ENCODE measurements at places on chromosomes 3 and 15.

DNA sequence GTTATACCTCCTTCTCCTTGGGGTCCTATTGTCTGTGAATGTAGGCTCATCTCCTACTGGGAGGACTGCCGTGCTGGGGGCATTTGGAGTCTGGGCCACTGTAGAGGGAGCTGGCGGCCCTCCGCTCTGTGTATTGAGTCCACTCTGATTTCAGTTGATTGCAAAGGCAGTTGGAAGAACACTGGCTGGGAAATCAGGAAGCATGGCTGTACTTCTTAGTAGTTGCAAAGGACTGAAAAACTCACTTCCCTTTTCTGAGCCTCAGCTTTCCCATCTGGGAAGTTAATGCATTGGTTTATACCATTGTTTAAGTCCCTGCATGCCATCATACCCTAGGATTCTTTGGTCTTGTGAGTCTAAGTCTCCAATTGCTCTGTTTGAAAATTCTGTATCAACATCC, 46.7 kb downstream of the TMED3 start:
- no peak for DNase-seq

DNA sequence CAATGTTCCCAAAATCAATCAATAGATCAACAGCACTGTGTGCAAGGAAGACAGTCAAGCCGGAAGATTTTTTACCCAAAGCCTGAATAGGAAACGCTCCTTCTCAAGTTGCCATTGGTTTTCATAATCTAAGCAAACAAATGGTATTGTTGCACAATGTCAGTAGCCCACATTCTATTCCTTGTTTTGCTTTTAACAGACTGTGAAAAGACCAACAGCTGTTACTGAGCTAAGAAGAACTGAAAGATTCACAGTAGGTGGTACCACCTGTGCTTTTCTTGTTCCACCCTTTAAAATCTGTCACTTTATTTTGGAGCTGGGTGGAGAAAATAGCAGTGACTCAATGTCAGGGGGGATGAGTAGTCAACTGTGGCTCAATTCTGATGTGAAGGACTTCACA, 357.5 kb upstream of the CADM2 start:
- no peak for DNase-seq

GRCh38 chr3:182920515-182921084, 59.7 kb downstream of the DCUN1D1 start:
- no peak for DNase-seq

DNA sequence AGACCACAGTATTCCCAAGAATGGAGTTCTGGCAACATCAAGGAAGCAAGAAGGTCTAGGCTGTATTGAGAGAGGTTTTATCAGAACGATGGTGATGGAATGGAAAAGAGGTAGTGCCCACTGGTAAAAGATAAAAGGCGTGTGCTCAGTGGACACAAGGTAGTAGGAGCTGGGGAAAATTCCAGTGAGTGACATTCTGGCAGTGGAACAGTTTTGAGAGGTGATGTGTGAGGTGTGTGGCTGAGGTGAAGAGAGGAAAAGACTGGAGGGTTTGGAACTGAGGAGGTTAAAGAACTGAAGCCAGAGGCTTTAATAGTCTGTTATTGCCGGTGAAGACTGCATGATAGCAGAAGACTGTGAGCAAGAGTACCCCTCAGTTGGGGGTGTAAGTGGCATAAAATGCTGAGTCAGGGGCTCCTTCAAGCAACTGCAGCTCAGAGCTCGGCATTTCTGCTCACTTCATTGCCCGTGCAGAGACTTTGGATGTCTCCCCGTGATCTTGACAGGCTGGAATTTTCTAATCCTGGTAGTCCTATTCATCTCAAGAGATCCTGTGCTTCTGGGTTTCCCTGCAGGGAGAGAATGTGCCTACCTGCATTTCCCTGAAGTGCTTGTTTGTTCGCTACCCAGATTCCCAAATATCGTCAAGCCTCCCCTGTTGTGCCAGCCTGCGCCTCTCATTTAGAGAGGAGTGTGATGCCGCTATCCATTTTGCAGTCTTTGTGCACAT, 191.0 kb downstream of the SATB1 start:
- no peak for DNase-seq

- DNase-seq, result no peak
Measured at GRCh38 chr3:140898340-140899180, 43.1 kb upstream of the SLC25A36 start.

- DNase-seq, result peak; percentile 50
Measured at GRCh38 chr15:58227706-58228543, 89.7 kb downstream of the AQP9 start.

DNA sequence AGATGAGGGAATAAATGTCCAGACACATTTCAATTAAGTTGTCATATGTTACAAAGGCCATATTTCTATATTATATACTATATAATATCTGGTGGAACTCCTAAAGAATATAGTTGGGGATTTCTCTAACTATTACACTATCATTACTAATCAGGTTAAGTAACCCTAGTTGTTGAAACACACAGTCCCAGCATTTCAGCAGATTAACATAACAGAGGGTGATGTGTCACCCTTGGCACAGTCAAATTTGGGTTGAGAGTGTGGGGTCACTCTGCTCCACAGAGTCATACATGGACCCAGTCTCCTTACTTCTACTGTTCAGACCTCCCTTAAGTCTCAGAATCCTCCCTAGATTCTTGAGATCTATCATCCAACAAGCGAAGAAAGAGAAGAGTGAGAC, 496.4 kb upstream of the MDFIC2 start:
- DNase-seq, result no peak

DNA sequence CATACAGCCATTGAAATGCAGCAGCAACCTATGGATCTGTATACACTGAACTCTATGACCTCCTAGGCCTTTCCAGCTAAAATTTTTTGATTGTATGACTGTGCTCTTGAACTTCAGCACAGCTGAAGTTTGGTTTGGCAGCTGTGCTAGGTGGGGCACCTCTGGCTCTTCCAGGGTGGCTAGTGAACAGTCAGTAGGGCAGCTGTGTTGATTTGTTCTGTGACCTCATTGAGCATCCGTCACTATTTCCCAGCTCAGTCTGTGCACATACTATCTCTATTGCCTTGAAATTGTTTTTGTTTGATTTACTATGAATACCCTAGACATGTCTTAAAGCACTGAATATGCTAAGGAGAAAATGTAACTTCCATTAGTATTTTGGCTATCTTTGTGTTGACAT, 363.2 kb upstream of the NAALADL2 start:
- DNase-seq, result no peak

DNA sequence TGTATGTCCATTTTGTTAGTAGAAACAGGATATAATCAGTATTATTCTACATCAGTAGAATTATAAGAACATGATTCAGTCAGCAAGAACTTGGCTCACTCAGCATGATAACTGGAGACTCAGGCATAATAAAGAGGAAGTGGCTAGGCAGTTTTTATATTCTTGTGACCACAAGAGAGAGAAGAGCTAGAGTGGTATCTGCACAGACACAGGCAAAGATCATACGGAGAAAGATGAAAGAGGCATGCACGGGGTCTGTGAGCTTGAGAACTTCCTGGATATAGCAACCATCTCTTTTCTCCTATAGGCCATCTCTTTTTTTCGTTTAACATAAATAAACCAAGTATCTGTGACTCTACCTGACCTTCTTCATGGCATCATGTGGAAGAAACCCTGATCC, 46.8 kb downstream of the MYO5A start:
- DNase-seq, result no peak

DNA sequence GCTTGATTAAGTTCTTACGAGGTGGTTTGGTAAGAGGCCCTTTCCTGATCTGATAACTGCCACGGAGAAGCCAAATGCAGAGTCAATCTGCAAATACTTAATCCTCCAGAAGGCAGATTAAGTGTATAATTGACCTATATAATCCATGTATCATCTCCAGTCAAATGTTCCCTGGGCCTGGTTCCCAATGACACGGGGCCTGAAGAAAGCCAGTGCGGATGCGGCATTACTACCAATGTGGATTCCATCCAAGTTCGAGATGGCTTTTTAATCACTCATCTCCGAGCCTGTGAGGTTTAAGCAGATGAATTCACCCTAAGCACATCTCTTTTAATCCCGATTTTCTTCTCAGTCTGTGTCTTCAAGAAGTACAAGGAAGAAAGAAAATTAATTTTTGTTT, 60.0 kb upstream of the FEZF2 start:
- no peak for DNase-seq

DNA sequence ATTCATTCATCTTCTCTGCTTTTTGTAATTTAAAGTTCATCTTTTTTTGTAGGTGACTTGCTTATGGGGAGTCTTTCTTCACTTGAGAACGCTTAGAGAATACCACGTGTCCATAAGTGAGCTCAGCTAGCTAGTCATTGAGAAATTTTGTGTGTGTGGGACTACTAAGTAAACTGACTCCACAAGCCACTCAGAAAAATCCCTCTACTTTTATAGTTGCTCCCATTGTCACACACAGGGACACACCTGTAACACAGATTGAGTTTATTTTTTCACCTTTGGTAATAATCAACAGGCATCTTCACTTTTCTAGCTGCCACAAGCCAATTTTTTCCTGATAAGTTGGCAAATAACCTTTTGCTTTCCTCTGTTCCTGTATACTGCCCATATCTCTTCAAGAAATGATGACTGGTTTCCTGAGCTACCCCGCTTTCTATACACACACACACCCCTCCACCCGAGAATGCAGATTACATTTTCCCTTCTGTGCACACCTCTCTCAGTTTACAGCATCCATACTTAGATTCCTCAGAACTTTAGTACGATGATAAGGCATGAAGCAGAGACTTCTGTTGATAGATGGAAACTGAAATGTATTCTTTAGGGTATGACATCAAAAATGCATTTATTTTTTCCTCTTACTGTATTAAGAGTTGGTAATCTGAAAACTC, 4.6 kb downstream of the TSC22D2 start:
- DNase-seq, result no peak

DNA sequence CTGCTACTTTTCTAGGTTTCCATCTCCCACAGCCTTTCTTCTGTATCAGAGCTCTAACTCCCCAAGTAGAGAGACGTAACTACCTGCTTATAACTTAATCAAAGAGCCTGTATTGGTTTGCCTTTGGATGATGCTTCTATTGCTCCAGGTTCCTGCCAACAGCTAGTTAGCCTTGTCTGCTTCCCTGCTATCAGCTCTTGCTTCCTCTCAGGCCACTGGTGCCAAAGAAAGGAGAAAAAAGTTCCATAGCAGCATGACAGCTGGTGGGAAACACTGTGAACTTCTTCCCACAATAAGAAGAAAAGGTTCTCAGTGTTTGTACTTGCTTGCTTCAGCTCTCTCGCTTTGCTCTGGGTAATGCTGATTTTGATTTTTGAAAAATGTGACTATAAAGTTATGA, 206.6 kb downstream of the GBE1 start:
- no peak for DNase-seq

- DNase-seq, result no peak
Measured at GRCh38 chr15:39651881-39652280, 71.0 kb downstream of the THBS1 start.

GRCh38 chr15:73540161-73540560, 93.0 kb downstream of the NPTN start:
- DNase-seq, result no peak

DNA sequence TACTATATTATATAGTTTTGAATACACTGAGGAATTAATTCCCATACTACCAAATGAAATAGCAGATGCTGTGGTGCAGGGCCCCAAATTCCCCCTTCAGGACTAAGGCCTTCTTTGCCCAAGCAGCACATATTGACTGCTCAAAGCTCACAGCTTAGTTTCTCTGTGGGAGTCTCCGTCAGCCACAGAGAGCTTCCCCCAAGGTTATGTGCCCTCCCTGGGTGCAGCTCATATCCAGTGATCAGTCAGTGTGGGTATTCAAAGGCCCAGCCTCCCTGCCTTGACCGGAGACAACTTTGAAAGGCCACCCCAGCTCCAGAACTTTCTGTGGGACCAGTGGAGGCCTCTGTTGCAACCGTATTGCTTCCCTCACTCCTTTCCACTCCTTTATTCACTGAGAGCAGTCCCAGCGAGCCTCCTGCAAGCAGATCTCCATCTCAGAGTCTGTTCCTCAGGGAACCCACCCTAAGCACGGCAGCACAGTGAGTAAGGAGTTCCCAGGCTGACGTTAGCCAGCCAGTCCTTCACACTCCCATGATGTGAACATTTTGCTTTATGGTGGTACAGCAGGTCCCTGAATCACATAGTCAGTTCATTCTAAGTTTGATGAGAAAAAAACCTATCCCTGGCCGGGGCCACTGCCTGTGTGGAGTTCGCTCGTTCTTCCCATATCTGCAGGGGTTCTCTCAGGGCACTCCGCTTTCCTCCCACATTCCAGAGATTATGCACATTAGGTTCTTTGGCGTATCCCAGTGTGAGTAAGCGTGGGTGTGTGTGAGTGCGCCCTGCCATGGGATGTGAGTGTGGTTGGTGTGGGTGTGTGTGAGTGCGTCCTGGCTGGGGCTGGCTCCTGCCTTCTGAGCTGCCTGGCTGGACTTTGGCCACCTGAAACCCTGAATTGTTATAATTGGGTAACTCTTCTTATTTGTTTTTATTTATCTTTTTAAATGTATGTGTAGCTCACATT, 64.4 kb upstream of the PPARG start:
- no peak for DNase-seq
